ENCODE measurements at places on chromosomes 7 and 10.

DNA sequence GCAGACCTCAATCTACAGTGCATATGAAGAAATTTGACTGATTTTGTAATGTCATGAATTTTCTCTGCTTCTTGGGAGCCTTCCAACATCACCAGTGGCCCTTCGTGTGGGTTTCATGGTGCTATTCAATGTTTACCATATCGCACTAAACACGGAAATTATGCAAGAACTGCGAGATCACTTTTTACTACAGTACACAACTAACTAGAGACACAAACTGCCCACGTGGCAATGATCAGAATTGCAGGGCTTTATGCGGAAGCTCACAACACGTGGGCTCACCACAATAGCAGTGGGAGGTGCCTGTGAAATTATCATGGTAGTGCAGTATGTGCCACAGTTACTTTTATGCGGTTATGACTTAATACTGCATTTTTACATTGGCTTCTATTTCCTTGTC, 449.7 kb upstream of the KLF6 start:
- DNase-seq: no peak

- DNase-seq: no peak
Measured at GRCh38 chr10:21144047-21144446, 246.9 kb upstream of the NEBL start.

GRCh38 chr7:98949336-98950044, 71.2 kb downstream of the TRRAP start:
- DNase-seq: no peak

DNA sequence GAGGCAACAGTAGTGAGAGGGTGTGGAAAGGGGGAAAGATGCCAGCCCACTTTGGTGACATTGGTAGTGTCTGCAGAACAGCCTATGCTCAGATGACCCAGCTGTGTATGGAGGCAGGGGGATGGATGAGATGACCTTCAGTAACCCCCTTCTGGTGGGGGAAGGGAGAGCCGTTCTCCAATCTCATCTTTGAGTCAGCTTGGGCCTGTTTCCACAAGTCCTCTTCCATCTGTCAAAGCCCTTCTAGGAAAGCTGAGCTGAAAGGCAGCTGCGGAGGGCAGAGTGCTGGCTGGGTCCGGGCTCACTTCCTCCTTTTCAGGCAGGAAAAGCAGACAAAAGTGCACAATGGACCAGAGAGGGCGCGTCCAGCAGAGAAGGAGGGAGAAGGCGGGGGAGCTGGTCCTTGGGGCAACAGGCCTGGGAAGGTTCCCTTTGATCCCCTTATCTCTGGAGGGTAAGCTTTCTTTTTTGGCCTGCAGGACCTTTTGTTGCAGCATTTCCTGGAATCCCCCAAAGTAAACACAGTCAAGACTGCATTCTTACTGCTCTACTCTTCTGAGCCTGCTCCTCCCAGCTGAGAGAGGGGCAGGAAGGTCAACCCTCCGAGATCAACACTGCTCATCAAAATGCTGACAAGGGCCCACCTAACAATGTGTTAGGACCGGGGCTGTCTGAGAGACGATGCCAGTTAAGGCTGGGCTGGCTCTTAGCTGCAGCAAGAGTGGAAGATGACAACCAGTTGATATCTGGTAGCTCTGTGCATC, 1.2 kb upstream of the LRMDA start:
- DNase-seq: no peak

DNA sequence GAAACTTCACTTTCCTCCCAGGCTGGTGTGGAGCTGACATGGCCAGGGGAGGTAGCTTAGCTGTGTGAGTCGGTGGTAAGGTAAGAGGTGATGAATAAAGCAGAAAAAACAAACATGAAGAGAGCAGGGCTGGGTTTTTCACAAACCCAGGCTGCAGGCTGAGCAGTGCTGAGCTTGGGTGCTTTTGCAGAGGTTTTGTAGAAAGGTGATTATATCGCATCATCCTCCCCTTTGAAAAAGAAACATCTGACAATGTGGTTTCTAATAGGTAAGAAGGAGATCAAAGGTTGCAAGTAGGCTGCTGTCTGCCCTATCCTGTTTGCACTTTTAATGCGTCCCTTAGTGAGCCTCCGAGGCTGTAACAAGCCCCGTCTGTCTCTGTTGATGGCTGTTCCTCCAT, 69.6 kb upstream of the GRM8 start:
- no peak for DNase-seq

DNA sequence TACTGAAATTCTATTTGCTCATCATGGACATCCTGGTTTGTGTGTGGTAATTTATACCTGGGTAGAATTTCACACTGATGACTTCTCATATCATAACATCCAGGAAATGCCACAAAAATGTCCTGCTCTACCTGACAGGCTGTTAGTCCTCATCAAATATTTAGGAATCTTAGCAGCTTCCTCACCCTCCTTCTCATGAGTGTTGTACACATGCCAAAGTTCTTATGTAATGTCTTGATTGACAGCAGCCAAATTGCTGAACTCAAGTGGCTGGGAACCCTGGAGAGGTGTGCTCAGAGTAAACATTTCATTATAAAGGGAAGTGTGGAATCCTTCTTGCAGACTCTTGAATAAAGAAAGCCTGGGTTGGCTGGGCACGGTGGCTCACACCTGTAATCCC, 8.9 kb downstream of the EEPD1 start:
- DNase-seq: no peak

GRCh38 chr7:73740771-73741170, 2.2 kb upstream of the ABHD11 start:
- no peak for DNase-seq

All from fibroblast of skin of right quadriceps (primary cell).